ENCODE measurements at places on chromosomes 5 and 9.

GRCh38 chr9:128706671-128707381, 4.5 kb downstream of the PKN3 start:
- DNase-seq, result no peak

GRCh38 chr9:28329323-28329722, 756.0 kb upstream of the C9orf72 start:
- DNase-seq, result no peak

DNA sequence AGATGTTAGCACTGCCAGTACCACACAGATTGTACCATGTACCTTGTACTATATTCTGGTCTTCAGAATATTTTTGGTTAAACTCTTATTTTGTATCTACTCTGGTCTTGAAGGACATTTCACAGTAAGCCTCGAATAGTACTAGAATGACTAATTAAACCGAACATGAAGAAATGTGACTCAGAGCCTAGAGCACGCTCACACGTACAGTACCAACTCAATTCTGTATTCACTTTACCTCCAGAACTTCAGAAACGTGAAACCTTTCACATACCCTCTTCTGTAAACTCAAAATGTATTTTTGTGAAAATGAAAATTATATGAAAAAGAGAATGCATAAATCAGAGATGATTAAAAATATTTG, 112.8 kb downstream of the MVB12B start:
- no peak for DNase-seq

DNA sequence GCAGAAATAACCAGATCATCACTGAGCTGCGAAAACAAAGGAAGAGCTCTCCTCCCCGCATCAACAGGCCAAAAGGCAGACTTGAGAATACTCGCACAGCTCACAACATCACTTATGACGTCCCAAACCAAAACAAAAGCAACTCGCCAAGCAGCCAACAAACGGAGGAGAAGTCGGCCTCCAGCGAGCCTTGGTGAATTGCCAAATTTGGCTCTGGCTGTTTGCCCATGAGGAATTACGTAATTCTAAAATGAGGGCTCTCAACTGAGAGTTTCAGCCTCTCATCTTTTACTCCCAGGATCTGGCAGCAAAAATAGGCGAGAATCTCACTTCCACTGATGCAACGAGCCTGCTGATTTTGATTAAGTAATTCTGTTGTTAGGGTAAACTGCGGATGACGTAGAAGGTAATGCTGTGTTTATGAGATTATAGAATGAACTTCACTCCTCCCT, 51.7 kb upstream of the SEMA6A start:
- DNase-seq, result no peak

DNA sequence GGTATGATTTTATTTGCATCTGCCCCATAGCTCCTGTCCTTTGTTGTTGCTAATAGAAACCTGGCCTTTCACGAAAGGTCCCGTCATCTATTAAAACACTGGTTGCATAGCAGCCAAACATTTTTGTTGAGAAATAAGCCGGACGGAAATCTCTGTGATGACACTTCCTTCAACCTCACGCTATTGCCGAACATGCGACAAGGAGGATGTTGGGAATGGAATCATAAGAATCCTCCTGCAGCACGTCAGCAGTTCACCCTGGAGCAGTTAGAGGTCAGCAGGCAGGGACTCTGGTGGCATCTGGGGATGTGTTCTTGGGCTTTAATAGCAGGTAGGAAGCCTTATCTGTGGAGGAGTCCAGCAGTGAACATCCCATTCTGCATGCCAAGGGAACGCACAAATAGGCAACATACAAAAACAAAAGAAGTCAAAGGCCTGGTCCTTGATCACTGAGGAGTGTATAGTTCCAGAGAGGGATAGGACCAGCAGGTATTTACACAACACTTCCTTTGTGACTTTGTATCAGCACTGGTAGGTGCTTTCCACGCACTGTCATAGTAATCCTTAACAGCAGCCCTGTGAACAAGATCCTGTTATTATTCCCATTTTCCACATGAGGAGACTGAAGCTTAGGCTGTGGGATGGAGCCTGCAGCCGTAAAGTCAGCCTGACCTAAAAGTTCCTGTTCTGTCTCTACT, 33.4 kb downstream of the ARHGAP26 start:
- DNase-seq, result no peak

GRCh38 chr5:35308421-35308820, 78.1 kb upstream of the PRLR start:
- DNase-seq, result no peak

DNA sequence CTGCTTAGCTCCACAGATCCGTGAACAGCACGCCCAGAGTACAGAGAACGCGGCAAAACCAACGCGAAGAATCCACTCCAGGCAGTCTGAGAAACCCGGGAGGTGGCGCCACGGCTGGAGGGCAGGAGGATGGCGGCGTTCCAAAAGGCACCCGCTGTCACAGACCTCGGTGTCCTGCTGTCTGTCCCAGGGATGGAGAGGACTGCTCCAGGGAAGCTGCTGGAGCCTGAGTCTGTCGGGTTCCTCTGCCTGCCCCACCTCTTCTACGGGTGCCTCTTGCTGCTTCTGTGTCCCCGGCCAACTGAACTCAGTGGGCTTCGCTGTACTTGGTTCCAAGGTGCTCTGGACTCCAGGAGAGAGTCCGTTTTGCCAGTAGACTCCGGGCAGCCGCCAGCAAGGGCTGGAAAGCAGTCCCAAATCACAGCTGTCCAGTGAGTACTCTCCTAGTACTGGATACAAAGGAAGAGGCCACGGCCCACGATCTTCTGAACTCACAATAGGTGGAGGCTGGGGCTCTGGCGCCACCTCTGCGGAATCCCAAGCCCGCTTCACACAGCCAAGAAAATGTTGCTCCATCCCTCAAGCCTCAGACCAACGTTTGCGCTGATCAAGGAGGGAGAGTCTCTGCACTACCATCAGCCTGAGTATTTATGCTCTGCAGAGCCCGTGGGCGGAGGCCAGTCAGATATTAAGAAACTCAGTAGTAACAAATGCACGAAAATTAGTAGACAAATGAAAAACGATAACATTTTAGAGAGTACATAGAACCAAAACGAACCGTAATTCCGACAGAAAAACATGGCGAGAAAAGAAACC, 440 bp downstream of the ANXA2R start:
- peak; percentile 39 for DNase-seq

DNA sequence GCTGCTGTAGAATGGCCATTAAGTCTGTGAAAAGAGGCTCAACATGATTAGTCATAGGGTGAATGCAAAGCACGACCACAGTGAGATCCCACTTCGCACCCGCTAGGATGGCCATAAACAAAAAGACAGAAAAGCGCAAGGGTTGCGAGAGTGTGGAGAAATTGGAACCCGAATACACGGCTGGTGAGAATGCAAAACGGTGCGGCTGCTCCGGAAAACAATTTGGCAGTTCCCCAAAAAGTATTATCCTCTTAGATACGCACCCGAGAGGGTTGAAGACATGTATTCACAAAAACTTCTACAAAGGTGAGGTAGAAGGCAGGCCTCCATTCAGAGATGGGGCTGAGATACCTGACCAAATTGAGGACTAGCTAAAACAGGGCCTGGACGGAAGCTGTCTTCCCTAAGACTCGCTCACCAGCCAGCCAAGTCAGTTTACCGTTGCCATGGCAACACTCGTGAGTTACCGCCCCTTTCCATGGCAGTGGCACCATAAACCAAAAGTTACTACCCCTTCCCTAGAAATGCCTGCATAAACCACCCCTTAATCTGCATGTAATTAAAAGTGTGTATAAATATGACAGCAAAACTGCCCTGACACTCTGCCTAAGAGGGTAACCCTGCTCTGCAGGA, 726 bp upstream of the PSMB7 start:
- DNase-seq, result no peak

- DNase-seq, result no peak
Measured at GRCh38 chr5:67248703-67249589, 52.3 kb upstream of the CD180 start.

- DNase-seq, result no peak
Measured at GRCh38 chr9:117081641-117082317, 333.1 kb downstream of the ASTN2 start.

DNA sequence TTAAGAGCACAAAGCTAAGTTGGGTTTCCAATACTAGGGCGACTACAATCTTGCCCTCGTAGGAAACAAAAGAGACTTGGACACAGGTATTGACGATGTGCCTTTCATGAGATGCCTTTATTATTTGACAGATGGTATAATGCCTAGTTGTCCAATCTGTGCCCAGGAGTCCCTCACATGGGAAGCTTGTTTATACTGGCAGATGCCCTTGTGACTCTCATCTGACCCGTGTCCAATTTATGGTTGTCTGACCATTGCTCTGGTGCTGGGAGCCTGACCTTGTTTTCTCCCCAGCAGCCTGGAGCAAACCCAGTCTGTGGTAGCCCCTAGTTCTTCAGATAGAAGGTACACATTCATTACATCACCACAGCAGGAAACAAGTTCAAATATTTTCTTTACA, 511.7 kb downstream of the AGTPBP1 start:
- DNase-seq, result no peak

GRCh38 chr5:165502893-165503691, 1997.7 kb downstream of the MAT2B start:
- no peak for DNase-seq

GRCh38 chr5:82924226-82925060, 152.8 kb downstream of the TMEM167A start:
- DNase-seq, result no peak

GRCh38 chr9:1718836-1719235, 296.3 kb upstream of the SMARCA2 start:
- no peak for DNase-seq

DNA sequence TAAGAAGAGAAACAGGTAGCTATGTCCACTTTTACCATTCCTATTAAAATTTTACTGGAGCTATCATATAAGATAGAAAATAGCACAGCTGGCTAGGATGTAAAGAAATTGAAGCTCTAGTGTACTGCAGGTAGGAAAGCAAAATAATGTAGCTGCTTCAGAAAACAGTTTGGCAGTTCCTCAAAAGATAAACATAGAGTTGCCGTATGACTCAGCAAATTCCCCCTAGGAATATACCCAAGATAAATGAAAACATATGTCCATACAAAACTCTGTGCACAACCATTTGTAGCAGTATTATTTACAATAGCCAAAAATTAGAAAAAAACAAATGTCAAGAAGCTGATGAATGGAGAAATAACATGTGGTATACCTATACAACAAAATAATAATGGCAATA, 64.6 kb upstream of the SHISAL2B start:
- DNase-seq, result no peak

DNA sequence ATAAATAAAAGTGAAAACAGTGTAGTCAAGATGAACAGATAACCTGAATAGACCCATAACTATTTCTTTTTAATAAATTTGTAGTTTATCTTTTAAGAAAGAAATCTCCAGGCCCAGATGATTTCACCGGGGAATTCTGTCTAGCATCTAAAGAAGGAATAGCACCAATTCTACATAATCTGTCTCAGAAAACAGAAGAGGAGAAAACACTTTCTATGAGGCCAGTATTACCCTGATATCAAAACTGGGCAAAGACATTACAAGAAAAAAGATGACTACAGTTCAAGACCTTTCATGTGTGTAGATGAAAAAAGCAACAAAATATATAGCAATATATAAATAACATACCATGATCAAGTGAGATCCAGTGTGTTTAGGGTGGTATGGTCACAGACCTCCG, 31.4 kb downstream of the TTC23L start:
- DNase-seq, result no peak

DNA sequence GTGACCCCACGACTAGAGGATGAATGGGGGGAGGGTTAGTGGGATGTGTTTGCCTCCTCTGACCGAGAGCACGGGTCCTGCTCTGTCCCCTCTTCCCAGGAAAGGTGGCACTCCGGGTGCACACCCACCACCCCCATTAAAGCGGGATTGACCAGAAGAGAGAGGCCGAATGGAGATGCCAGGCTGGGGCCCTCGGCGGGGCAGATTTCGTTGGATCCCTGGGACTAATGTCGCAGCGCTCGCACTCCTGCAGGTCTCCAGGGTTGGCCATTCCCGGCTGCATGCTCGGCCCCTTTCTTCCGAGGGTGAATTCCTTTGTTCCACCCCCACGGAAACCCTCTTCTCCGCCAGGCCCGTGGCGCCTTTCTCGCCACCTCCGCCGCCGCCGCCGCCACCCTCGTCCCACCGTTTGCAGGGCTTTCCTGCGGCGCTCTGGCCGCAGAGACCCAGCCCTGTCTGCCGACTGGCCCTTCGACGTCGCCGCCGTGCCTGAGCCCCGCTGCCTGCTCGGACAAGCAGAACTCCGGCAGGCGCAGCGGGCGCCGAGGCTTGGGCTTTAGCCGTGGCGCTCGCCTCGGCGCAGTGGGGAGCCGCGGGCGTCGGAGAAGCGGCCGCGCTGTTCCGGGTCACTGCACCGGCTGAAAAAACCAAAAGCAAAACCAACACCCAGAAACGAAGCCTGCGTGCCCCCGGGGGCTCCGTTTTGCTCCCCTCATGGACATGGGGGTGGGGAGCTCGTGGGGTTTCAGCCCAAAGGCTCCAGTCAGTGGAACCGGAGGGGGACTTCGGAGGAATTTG, 11.8 kb downstream of the LMX1B start:
- DNase-seq, result no peak

DNA sequence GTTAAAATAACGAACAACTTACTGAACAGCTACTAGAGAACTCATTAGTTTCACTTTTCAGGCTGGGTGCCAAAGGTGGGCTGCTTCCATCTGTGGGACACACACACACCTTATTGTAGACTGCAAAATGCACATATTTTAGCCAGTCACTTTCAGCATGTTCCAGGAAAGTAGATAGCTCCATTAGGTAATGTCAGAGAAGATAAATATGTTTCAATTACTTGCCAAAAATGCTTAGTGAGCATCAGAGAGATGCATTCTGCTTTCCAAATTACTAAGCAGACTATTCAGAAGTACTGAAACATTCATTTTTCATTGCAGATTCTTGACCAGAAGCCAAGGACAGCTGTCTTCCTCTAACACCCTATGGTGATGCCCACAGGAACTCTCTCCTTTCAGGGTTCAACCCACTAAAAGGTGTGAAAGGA, 56.2 kb upstream of the APC start:
- DNase-seq, result no peak

GRCh38 chr5:72937517-72938061, 18.3 kb upstream of the FCHO2 start:
- DNase-seq, result no peak

DNA sequence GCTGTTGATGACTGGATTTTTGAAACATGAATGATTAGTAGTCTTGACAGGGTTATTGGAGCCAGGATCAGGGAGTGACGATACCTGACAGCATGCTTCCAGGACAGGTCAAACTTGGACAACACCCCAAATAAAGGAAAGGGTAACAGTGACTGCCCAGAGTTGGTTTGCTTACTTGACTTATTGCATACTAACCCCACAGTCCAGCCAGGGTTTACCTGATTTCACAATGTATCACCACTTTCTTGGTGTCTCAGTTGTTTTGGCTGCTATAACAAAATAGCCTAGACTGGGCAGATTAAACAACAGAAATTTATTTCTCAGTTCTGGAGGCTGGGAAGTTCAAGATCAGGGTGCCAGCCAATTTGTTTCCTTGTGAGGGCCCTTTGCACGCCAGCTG, 301.0 kb upstream of the VLDLR start:
- no peak for DNase-seq

DNA sequence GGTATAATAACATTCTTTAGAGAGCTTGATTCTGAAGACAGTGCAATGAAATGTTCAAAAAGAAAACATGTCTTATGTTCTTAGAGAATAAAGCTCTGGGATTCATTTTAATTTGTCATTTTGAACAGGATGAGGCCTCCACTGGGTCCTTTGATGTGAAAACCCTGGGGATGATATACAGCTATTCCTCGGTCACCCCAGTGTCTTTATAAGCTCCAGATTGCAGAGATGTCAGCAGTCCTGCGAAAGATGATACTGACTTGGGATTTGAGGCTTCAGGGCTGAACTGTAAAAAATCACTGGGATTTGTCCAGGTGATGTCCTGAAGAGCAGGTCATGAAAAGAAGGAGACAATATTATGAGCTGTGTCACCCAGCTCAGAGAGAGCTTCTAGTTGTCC, 529.7 kb upstream of the ZNF608 start:
- no peak for DNase-seq

Data from GM20000 (cell line).